Midbrain (tissue), 1 donor: ENCODE measurements at places on chromosomes 12 and 14.

GRCh38 chr14:65251213-65251612 is 148.9 kb upstream of the MAX start:
- no peak for DNase-seq

- DNase-seq, result no peak
Observed at GRCh38 chr14:93587330-93587729, 156.6 kb downstream of the UNC79 start.

DNA sequence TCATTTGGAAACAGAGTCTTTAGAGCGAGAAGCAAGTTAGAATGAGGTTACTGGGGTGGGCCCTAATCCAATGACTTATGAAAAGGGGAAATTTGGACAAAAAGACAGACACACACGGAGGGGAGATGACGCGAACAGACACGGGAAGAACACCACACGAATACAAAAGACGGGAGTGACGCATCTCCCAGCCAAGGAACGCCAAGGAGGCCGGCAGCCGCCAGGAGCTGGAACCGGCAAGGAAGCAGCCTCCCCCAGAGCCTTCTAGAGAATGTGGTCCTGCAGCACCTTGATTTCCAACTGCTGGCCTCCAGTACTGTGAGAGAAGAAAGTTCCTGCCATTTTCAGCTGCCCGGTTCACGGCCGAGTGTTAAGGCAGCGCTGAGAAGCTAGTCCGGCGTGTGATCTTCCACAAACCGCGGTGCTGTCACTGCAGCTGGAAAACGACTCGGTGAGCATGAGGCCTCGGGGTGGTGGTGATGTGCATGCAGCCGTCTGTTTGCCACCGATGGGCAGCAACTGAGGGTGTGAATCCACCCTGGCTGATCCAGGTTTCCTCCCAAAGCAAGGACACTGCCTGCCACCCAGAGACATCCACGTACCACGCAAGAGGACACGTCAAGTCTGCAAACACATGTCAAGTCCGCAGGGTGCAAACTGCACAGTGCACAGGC is 124.5 kb downstream of the NCOR2 start:
- DNase-seq, result no peak

DNA sequence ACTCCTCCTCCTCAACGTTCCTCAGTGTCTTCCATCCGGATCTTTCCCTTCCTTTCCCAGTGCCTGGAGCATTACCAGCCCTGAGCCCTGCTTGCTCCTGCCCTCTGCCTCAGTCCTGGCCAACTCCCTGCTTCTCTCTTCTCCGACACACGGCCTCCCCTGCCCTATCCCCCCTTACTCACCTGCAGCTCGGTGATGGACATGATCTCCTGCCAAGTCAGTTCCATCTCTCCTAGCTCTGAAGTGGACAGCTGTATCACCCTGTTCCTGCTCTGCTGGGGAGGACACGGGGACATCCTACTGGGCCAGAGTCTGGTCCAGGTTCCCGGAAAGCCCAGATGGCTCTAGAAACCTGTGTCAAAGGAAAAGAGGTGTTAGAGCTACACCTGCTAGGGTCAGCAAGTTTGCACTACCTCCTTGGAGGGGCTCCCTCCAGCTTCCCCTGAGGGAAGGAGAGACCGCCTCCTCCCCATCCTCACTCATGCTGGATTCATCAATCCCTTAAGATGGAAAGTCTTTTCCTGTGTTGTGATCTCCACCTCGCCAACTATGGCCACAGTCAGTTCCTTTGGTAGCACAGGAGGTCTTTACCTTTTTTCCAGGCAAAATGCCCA is 5.8 kb downstream of the NFE2 start:
- no peak for DNase-seq

- no peak for DNase-seq
Observed at GRCh38 chr12:58034311-58034710, 92.9 kb downstream of the ATP23 start.

DNA sequence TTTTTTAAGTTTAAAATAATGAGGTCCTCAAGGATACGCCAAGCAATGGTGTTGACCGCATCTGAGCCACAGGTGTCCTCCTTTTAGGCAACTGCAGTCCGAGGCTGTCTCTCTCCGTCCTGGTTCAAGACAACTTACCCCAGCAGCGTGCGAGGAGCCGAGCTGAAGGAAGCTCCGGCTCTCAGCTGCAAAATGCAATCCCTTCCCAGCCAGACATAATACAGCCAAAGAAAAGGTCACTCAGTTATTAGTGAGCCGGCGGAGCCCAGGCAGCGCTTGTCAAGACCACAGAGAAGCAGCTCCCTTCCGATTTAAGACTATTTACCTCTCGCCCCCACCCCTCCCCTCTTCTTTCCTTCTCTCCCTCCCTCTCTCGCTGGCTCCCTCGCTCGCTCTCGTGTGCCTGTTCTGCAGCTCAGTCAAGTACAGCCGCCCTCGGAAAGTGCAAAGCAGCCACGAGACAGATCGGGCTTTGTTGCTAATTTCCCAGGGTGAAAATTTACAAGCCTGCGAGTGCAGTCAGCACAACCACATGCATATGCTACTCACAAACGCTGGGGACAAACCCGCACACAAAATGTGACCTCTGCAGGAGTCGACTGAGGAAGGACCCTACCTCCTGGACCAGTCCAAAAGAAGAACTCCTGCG is 363 bp upstream of the LMO3 start:
- peak; percentile 41 for DNase-seq

GRCh38 chr14:54208751-54209150 is 188.1 kb upstream of the CDKN3 start:
- DNase-seq, result no peak

DNA sequence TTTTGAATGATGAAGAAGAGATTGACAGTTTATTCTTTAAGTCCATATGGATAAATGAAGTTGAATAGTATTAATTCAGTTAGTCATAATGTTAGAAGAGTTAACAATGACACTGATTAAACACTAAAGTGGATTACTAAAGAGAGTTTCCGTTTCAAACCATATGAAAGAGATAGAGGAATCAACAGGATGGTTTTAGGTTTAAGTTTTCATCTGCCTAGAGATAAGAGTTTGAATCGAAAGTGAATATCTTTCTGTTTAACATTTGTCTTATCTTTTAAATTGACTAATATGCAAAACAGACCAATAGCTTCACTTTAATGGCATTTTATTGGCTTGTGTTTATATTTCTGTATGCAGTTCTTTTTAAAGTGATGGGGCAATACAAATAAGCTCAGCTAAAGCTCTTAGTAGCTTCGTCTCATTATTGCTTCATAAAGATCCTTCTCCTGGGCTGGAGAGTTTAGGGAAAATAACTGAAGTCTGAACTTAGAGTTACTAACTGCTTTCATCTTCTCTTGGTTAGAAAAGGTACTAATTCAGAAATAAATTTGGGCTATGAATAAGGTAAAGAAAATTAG is 66.0 kb downstream of the MIPOL1 start:
- DNase-seq, result no peak

GRCh38 chr14:75531256-75531655 is 9.0 kb downstream of the BATF start:
- no peak for DNase-seq

- no peak for DNase-seq
Observed at GRCh38 chr12:127729381-127729780, 537.6 kb upstream of the TMEM132C start.

- DNase-seq, result no peak
Observed at GRCh38 chr12:111673503-111673902, 12.3 kb downstream of the BRAP start.
